ENCODE measurements at places on chromosomes 1 and 21.
A peak's percentile ranks its signal among the peaks of the same experiment; 100 is the strongest.

GRCh38 chr1:58895082-58895481, 111.2 kb upstream of the JUN start:
- no peak for DNase-seq

DNA sequence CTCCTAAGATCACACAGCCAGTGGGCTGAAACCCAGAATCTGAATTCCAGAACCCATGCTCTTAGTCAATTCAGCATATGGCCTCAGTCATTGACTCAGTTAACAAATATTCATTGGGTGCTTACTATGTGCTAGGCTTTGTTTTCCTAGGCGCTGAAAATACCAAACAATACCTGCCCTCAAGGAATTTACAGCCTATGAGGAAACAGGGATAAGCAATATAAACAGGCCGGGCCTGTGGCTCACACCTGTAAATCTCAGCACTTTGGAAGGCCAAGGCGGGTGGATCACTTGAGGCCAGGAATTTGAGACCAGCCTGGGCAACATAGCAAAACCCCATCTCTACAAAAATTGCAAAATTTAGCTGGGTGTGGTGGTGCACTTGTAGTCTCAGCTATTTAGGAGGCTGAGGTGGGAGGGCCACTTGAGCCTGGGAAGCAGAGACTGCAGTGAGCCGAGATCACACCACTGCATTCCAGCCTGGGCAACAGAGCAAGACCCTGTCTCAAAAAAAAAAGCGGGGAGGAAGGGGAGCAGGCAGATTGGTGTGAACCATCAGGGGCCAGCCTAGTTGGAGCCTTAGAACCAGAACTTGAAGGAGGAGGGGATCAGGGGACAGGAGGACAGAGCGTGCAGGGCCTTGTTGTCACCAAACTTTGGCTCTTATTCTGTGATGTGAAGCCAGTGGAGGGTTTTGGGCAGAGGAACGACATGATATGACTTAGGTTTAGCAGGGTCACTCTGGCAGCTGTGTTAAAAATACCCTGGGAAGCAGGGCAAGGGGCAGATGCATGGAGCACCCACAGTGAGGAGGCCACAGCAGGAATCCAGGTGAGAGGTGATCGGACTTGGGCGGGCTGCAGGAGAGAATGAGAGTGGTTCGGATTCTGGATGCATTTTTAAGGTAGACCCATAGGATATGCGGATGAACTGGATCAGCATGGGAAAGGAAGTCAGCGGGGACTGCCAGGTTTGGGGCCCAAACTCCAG, 5.8 kb downstream of the TINAGL1 start:
- no peak for DNase-seq

DNA sequence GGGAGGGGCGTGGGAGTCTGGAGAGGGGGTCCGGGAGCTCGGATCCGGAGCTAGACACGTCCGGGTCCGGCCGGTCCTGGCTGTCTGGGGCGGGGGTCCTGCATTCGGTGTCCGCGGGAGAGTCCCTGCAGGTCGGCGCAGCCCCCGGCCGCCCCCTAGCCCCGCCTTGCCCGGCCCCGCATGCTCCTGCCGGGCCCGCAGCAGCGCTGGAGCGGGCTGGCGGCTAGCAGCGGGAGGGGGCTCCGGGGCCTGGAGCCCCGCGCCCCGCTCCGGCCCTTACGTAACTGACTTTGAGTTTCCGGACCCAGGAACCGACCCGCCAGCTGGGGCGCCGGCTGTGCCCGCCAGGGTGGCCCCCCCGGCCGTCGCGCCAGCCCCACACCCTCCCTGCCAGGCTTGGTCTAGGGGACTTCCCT, 26.9 kb upstream of the EPB41 start:
- no peak for DNase-seq

DNA sequence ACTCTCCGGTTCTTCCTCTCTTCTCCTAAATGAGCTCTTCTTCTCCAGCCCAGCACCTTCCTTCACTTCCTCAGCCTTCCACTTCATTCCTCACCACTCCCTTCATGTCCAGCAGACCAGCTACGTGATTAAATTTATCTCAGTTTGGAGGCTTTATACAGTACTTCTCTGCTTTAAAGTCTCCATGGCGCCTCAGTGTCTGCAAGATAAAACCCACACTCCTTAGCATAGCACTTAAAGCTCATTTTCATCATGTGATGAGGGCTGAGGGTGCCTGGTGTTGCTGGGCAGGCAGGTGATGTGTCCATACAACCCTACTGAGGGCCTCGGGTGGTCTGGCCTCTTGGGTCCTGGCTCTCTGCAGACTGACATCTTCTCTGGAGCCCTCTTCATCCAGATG, 7.7 kb downstream of the SLC5A9 start:
- DNase-seq: no peak

DNA sequence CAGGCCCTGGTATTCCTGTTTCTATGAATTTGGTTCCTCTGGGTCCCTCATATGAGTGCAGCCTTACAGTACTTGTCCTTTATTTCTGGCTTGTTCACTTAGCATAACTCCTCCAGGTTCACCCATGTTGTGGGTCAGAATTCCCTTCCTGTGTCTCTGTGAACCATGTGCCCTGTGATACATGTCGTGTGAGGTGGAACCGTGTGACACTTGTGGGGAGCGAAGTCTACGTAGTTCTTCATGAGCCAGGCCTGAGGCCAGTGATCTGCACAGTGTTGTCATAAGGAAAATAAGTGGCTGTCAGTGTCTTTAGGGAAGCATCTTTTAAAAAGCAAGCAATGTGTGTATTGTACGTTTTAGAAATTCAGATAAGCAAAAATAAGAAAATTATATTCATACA, 122.8 kb downstream of the GALNT2 start:
- DNase-seq: no peak

DNA sequence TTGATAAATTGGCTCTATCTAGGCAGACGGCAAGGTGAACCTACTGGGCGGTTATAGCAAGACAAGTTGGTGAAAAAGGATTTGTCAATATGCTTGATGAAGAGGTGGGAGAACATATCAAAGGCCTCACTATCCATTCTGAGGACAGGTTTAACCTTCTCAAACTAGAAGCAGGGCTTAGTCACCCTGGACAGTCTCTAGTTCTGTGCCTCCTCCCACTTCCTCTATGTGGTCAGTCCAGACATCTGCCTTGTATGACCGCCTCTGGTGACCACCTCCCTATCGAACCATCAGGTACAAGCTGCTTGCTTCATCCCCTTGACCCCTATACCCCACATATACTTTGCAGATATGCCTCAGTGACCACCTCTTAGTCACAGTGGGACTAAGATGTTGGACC, 2.3 kb upstream of the SCYL3 start:
- DNase-seq: no peak

GRCh38 chr1:89786628-89787214, 34.1 kb upstream of the LRRC8D start:
- DNase-seq: no peak

GRCh38 chr1:247324923-247325322, 6.7 kb downstream of the ZNF496 start:
- no peak for DNase-seq

DNA sequence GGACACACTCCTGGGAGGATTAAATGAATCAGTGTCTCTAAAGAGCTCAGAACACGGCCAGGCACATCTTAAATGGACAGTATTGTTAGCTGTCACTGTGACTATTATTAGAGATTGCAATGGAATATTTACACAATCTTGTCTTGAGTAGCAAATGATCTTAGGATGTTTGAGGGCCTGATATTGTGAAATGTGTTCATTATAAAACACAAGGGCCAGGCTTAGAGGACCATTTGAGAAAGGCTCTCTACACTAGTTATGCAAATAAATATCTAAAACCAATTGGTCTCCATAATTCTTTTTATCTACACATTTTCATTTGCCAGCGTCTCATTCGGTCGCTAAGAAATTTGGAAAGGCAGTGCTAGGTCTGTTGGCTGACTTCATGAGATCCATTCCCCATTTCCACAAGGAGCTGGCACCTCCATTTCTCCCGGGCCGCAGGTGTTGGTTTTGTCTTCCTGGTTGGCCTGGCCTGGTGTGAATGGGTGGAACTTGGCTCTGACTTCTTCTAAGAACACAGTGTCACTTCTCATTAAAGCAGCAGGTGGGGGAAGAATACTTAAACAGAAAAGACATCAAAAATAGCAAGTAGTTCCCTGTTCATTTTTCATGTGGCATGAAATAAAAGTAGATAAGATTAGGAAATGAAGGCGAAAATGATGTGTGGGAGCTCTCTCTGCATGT, 56.0 kb upstream of the PLXNA2 start:
- DNase-seq: no peak

DNA sequence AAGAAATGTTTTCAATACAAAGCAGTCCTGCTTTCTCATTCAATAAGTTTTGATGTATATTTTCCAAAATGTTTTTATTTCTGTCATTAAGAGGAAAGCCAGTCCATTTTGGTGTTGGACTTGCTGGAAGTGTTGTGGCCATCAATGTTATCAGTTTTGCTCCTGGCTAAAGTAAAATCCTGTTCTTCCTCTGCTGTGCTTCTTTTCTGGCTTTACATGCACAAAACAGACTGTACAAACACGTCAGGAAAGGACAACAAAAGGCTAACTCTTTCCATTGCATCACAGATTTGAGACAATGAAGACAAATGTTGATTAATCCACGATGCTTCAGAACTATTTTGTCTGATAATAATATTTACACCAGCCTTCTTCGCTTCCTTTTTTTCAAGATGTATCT, 735.4 kb downstream of the LTN1 start:
- no peak for DNase-seq

GRCh38 chr1:116393792-116394191, 20.7 kb downstream of the ATP1A1 start:
- no peak for DNase-seq

DNA sequence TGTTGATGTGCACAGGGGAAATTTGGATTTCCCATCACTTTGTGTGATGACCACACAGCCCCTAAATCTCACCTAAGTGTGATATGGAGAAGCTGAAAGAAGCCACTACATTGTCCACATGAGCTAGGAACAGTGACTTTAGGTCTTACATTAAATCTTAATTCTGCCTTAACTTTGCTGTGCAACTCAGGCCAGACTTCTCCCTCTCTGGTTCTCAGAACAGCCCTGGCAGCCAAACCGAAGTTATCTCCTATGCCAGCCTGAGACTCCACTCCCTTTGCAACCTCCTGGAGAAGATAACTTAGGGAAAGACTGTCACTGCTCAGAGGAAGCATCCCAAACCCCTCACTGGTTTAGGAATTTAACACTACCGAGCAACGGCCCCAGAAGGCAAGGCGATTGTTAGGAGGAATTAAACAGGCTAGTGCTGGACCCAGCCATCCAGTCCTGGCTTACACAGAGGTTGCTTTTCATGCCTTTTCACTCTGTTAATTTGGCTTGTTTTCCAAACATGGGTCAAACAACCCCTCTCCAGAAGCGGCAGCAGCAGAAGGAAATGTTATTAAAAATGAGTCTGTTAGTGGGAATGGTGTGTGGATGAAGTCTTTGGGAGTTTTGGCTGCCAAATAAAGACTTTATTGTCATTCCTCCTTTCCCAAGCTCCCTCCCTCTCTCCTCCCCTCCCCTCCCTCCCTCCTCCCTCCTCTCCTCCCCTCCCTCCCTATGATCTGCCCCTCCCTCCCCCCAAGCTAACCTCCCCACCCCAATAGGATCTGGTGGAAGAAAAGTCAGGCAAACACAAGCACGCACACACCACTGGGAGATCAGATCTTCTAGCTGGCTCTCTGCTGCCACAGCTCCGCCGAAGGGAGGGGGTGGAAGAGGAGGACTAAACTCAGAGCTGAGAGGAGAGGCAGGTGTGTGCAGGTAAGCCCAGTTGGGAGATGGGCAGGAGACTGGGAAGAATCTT, at the start of gene PRELP:
PRELP (plus strand) TSS at position 795 of the 970 bp plus-strand sequence. CDS start 7,379 bp downstream, outside the sequence.
- no peak for DNase-seq

DNA sequence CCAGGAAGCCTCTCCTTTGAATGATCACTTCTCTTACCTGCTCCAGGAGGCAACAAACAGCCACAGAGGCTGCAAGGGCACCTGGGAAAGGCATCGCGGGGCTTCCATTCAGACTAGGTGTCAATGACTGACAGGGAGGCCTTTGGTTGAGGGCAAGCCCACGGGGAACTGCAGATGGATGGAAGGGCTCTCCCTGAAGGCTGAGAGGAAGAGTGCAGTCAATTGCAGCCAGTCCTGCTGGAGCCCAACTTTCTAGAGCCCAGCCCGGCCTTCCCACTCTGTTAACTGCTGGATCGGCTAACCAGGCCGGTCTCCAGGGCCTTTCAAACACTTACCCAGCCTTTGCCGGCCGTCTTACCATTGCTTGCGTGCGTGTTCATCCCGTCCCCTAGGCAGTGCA, 89.3 kb downstream of the LACTBL1 start:
- DNase-seq: no peak

GRCh38 chr1:234911787-234912186, 216.8 kb downstream of the TOMM20 start:
- peak; percentile 13 for DNase-seq

- no peak for DNase-seq
Observed at GRCh38 chr1:225666495-225666894, 13.6 kb upstream of the ENAH start.

GRCh38 chr21:20875742-20876141, 122.5 kb upstream of the NCAM2 start:
- no peak for DNase-seq

GRCh38 chr1:169550294-169550693, 36.0 kb downstream of the F5 start:
- no peak for DNase-seq

DNA sequence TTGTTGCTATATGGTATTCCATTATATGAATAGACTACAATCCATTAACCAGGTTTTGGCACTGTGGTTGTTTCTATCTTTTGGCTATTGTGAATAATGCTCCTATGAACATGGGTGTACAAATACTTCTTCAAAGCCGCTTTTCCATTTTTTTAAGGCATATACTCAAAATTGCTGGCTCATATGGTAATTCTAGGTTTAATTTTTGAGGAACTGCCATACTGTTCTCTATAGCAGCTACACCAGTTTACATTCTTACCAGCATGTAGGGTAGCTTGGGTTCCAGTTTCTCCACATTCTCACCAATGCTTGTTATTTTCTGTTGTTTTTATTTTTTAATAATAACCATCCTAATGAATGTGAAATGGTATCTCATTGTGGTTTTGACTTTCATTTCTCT, 19.9 kb upstream of the AGO1 start:
- no peak for DNase-seq

DNA sequence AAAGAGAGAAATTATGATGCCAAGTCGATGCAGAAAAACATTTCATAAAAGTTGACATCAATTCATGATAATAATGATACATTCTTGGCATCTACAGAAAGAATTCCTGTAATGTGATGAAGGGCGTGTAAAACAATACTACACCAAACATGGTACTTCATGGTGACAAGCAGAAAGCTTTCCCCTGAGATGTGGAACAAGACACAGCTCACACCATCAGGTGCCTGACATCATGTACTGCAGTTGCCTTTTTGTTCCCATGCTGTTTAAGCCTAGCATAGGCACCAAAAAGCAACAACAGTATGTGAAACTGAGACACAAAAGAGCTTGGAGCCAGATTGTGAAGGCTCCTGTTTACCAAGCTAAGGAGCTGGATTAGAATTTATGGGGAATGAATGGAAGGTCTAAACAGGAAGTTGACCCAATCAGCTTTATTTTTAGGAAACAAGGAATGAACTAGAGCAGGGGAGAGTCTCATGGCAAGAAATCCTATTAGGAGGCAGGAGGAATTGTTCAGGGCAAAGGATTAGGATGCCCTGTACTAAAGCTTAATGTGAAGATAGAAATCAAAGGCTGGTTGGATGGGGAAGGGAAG, 67.2 kb downstream of the SYDE2 start:
- no peak for DNase-seq

Data from neural crest cell (in vitro differentiated cells).